WTC11 (cell line): ENCODE measurements at places on chromosomes 13 and 19. TPM values are rescaled to one million over a fixed set of nuclear protein-coding genes. Genes with fewer than 3 reads are reported as not detected.

DNA sequence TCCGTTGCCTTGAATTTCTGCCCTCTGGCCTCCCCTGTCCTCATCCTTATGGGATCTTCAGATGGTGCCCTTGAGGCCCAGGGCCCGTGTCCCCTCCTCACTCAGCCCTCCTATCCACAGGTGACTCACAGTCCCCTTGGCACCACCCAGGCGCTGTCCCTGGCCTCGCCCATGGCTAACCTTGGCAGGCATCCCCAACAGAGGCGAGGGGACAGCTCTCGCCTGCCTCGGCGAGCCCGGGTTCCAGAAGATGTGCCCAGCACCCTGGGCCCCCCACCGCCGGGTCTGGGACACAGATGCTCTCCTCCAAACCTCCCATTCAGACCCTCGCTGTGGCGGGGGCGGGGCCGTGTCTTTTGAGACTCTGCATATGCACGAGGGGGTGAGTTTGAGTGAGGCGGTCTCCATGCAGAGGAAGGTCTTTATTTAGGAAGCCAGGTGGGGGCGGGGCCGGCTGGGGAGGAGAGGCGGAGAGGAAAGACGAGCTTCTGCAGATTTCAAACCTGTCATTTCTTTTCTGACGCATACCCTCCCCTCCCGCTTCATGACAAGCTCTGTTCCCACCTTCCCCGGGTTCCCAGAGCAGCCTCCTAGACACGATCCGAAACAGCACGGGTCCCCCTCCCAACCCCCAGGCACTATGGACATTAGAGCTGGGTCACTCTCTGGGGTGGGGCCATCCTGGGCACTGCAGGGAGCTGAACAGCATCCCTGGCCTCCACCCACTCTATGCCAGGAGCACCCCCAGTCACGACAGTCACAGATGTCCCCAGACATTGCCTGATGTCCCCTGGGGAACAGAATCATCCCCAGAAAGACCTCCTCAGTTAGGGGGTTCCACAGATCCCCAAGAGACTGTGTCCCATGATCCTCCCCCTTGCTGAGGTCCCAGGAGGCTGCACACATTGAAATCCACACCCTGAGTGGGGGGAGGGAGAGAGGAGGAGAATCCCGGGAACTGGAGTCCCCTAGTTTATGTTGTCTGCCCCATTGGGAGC lies 48.5 kb downstream of the GNG7 start:
- DNase-seq = peak; percentile 63
- peak overlapping the region; percentile 56 for H3K4me3 ChIP-seq
- H3K4me1 ChIP-seq = peaks cover 9% of the 10 kb centered on the region
- H3K27ac ChIP-seq = no peak overlapping the region
- H3K36me3 ChIP-seq = no peaks in the 10 kb centered on the region

- peak; percentile 46 for DNase-seq
- peak overlapping the region; percentile 99 for H3K27ac ChIP-seq
- H3K27me3 ChIP-seq = peaks cover 2% of the 10 kb centered on the region; the same call in 1 of the 2 replicates
- peaks cover 37% of the 10 kb centered on the region for H3K36me3 ChIP-seq
- H3K4me3 ChIP-seq = peak overlapping the region; percentile 99
These were observed 792 bp upstream of the LENG8 start for GRCh38 chr19:54448040-54448773.

DNA sequence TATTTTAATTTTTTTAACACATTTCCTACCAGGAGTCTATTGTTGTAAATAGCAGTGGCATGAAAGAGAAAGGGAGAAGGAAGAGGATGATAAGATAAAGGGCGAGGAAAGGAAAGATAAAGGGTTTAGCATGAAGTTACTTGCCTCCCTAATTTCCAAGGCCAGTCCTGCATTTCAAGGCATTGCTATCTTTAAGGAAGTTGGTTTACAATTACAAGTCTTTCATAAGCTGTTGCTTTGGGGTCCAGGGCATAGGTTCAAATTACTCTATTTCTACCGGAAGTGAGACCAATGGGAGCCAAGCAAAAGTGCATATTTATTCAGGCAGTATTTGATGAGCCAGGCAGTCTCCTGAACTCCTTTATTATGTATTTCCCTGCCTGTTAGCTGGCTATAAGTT lies 27.7 kb upstream of the UBL3 start:
- H3K36me3 ChIP-seq = no peaks in the 10 kb centered on the region
- H3K27ac ChIP-seq = no peak overlapping the region
- H3K4me1 ChIP-seq = peaks cover 53% of the 10 kb centered on the region
- no peak for DNase-seq
- no peak overlapping the region for H3K4me3 ChIP-seq
- H3K27me3 ChIP-seq = no peaks in the 10 kb centered on the region

RYR1 gene
- 19.8 to 24.2 TPM (median 21.1 TPM) in 3 replicates for total RNA-seq

CYP4F11 gene
- total RNA-seq = 0.07 TPM in 1 of 3 replicates, not detected in the others

LATS2 gene
- total RNA-seq = 27.5 to 31.2 TPM (median 28.9 TPM) in 3 replicates
